ENCODE measurements at places on chromosomes 1 and 21. TPM values are rescaled to one million over a fixed set of nuclear protein-coding genes. Genes with fewer than 3 reads are reported as not detected.

DNA sequence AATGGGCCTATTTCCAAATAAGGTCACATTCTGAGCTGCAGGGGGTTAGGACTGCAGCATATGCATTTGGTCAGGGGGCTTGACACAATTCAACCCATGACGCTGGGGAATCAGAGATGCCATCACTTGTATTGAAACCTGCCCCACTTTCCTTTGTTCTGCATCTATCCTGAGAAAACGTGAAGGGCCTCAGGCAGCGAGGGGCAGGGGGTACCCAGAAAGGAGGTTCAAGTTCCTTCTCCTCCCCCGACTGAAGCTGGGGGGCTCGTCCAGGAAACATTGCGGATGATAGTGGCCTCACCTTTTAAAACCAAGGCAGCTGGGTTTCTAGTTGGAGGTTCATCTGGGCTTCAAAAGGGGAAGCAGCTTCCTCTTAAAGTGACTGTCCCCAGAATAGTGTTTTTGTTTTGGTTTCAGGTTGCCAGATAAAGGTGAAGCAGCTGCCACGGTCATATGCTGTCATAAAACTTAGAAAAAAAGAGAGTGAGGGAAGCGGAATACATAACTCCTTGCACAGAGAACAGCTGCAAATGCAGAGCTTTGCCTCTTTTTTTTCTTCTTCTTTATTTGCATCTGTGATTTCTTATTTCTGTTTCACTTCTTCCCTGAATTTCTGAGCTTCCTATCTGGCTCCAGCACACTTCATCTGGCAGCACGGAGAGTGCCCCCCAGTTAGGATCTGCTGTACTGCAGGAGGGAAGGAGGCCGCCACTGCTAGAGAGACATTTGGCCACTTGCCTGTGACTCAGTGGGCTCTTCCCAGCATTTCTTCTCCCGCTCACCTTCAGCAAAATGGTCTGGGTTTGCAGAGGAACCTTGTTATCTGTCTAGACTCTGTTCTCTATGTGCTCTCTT lies 142.0 kb downstream of the AJAP1 start:
- DNase-seq = no peak

DNA sequence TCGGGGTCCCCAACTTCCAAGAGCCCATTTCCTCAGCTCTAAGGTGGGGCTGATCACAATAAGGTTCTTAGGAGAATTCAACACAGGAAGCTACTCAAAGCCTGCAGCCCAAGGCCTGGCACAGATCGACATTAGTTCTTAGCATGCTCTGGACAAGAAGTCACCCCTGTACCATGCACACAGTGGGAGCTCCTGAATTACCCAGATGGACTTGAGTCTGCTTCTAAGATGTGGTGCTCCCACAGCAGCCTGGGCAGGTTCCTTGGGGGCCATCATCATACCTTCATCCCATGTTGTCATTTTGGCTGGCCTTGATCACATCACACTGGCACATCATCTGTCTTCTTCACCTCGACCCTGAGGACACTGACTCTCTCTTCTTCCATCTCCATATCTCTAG lies 153.3 kb upstream of the VAMP3 start:
- DNase-seq = peak; percentile 22

GNL2 gene
- 26.7 TPM for total RNA-seq

DNA sequence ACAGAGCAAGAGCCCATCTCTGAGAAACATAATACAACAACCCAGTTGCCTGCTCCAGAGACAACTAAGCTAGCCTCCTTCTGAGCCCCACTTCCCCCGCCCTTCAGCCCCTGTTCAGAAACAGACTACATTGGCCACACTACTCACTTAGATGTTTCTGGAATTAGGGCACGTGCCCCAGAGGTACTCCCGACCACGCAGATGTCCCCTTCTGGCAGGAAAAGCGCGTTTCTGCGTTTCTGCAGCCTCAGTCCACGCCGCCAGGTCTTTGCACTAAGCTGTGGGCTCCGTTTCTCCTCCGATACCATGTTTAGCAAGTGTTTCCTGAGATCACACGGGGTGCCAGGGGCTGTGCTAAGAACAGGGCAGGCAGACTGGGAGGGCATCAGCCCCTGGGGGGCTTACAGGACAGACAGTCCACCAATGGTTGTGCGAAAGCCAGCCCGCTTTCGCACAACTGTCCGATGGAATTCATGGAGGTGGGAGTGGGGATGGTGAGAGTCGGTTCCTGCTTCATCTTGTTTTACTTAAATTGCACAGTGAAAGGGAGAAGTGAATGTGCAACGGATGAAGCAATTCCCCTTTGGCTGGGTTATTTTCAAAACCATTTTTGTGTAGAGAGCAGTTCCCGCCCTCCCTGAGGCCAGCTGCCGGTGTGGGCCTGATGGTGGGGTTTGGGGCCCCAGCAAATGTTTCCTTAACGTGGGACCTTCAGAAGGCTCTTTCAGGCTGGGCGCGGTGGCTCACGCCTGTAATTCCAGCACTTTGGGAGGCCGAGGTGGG lies 2.7 kb downstream of the PIK3CD start:
- DNase-seq = no peak

- no peak for DNase-seq
Measured at GRCh38 chr1:172748201-172748600, 89.3 kb downstream of the FASLG start.

EPHA2 gene
- total RNA-seq = 5.0 TPM

GRCh38 chr1:234628089-234628488 lies 18.1 kb upstream of the IRF2BP2 start:
- DNase-seq = no peak

DNA sequence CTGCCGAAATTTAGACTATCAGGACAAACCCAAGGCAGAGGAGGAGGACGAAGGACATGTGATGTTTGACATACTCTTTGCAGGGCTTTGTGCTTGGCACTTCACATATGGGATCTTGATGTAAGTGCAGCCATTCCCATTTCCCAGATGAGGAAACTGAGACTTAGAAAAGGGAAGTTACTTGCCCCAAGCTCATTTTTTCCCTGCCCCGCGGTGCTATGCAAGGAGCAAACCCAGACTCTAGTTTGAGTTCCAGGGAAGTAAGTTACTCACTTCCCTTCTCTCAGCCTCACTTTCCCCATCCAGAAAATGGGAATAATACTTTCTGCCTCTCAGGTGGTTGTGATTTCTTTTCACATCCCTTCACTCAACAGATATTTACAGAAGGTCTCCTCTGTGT lies 4.5 kb upstream of the FOXO6 start:
- no peak for DNase-seq

GRCh38 chr1:154710106-154710505 lies 102.1 kb upstream of the ADAR start:
- DNase-seq = no peak

DNA sequence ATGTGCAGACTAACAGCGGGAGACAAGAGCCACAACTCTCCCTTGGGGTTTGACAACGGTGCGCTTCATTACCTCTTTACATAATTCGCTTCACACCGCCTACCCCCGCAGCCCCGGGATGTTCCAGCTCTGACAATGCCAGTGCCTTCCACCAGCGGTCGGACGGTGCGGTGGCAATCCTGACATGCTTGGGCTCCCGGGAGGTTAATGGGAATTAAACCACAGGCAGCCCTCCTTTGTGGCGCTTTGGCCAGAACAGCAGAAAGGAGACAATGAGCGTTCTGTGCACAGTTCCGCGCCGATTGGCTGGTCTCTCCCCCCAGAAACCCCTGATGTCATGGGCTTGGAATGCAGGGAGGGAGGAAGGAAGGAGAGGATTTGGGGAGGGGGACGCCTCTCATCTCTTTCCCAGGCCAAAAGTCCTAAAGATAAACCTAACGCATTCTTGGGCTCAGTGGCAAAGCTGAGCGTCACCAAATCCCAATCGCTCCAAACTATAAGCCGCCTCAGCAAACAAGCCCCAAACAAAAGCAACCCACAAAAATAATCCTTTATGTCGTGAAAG lies 1.3 kb downstream of the CNN3 start:
- peak; percentile 91 for DNase-seq

DNAI4 gene
- 5.6 TPM for total RNA-seq

GRCh38 chr1:205670611-205671430 lies 9.5 kb downstream of the SLC45A3 start:
- no peak for DNase-seq

- no peak for DNase-seq
Measured at GRCh38 chr1:111571987-111572386, 47.6 kb upstream of the RAP1A start.

- DNase-seq = peak; percentile 91
Measured at GRCh38 chr1:2548068-2548589, 8.0 kb upstream of the TNFRSF14 start.

- DNase-seq = no peak
Measured at GRCh38 chr1:59139396-59139795, 157.5 kb upstream of the FGGY start.

CCDC27 gene
- not detected for total RNA-seq

ZNF692 gene
- total RNA-seq = 59.8 TPM

DNA sequence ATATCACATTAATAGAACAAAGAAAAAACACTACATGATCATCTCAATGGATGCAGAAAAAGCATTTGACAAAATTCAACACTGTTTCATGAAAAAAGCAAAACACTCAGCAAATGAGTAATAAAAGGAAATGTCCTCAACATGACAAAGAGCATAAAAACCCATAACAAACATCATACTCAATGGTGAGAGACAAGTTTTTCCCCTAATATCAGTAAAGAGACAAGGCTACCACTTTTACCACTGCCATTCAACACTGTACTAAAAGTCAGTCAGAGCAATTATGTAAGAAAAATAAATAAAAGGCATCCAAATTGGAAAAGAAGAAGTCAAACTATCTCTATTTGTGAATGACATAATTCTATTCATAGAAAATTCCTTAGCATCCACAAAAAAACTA lies 64.3 kb downstream of the ZNF644 start:
- no peak for DNase-seq

OR10Z1 gene
- not detected for total RNA-seq

GRCh38 chr21:33362044-33362555 lies 37.3 kb downstream of the IFNAR1 start:
- DNase-seq = no peak

- DNase-seq = no peak
Measured at GRCh38 chr1:116671072-116671760, 3.7 kb upstream of the IGSF3 start.

DNA sequence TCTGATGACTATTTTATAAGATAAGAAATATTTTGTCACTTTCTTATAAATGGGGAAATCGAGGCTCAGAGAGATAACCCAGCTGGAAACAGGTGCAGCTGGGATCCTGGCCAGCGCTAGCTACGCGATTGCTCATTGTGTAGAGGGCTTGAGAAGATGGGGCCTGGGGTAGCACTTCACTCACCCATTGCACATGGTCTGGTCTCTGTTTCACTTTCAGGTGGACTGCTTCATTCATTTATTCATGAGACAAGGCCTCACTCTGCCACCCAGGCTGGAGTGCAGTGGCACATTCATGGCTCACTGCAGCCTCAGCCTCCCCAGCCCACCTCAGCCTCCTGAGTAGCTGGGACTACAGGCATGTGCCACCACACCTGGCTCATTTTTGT lies 23.8 kb downstream of the UBE4B start:
- DNase-seq = peak; percentile 44

PRR9 gene
- not detected for total RNA-seq

OR2M3 gene
- total RNA-seq = not detected

DNA sequence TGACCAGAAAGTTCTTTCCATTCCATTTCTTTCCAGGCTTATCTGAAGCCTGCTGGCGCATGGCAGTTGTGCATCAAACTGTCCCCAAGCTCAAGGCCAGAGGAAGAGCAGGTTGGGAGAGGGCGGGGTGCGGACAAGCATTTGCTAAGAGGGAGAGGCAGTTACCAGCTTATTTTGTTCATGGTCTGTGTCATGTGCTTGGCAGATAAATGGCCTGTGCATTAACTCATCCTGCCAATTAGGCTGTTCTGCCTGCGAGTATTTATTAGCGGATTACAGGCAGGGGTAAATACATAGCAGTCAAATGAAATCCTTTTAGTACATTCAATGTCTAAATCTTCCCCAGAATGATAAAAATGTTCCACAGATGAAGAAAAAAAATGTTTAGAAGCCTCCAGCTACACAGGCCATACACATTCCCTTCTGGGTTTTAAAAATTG lies 48.9 kb upstream of the B3GALNT2 start:
- no peak for DNase-seq

CORT gene
- 0.71 TPM for total RNA-seq

DNA sequence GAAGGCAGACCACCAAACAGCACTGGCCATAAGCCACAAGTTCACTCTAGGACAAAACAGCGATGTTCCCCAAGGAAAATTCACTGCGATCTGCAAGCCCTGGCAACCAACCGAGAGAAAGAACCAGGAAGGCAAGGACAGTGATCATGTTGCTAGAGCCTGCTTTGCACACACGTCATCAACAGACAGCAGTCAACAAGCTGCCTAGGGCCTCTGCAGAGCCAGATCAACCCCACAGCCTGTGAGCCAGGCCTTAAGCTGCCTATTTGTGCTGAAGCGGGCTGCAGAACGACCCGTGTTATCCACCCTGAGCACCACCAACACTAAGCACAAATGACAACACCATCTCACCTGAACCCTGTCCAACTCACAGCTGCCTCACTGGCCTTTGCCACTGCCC lies 6.2 kb upstream of the YRDC start:
- DNase-seq = no peak

DNA sequence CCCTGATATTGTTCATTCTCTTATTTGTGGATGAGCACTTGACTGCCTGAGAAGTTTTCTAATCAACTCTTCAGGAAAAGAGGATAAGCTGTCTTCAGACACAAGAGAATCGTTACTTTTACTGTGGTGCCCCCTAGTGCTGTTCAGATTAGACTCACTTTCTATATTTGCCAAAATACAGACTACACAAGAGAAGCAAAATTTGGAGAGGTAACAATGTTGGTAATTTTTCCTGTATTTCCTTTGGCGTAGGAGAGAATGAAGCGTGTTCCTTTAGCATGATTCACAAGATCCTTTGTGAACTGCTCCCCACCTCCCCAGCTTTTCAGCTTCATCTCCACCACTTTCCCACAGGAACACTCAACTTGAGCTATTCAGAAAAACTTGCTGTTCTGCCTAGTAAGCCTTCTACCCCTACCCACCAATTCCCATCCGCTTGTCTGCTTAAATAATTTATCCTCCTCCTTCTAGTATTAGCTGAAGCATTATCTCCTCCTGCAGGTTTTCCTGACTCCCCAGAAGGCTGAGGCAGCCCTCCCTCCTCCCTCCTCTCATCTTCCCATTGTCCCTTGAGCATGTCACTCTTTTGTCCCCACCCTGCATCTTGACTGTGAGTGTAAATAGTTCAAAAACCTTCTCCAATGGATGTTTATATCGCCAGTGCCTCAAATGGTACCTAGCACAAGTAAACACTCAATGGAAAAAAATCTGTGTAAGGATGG lies 4.5 kb downstream of the TNFSF4 start:
- no peak for DNase-seq

- DNase-seq = no peak
Measured at GRCh38 chr1:237166086-237166485, 124.1 kb downstream of the RYR2 start.

DNA sequence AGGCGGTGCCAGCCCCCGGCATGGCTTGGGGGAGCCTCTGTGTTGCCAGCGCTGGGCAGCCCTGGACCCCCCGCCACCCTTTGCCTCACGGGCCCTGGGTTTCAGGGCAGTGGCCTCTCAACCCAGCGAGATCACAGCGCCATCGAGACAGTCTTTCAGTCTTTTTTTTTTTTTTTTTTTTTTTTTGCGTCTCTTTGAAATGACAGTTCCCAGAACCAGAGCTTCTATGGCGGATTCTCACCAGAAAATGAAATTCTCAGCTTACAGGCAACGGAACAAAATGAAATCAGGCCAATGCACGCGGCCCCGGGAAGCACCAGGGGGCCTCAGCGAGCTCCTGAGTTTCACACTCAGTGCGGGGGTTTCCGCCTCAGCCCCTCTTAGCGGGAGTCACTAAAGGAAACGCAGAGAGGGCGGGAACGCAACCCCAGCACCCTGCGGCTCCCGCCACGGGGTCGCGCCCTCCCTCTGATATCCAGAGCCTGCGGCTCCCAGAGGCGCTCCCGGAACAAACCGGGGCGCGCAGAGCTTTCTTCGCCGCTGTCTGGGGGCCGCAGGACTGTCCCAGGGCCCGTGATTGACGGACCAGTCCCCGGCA lies 8.0 kb upstream of the COL6A1 start:
- peak; percentile 96 for DNase-seq
